ENCODE measurements at places on chromosomes 4 and X.

- peaks cover 21% of the 10 kb centered on the region for H3K36me3 ChIP-seq
- H3K27me3 ChIP-seq: peaks cover 2% of the 10 kb centered on the region
- H3K4me1 ChIP-seq: peaks cover 45% of the 10 kb centered on the region
- DNase-seq: peak; percentile 64
- H3K4me3 ChIP-seq: no peak overlapping the region
These were observed 44.5 kb upstream of the SCML1 start for GRCh38 chrX:17692709-17693346.

DNA sequence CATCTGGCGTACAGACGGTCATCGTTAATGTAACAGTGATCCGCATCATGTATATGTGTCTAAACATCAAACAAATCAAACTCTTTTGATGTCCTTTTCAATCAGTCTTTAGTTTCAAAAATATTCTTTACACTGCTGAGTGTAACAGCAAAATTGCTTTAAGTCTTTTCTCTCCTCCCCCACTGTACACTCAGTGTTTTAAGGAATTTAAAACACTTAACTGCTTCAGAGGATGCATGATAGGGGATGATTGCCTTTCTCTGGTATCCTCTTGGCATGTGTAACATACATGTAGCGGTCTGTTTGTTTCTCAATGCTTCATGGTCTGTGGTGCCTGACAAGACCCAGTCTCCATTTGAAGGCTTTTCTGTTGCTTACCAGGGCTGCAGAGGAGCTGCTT lies 41.6 kb downstream of the LIMCH1 start:
- no peaks in the 10 kb centered on the region for H3K27me3 ChIP-seq
- H3K36me3 ChIP-seq: peaks cover 20% of the 10 kb centered on the region
- H3K27ac ChIP-seq: no peak overlapping the region
- peaks cover 21% of the 10 kb centered on the region for H3K4me1 ChIP-seq

GRCh38 chr4:7857238-7857701 lies 82.4 kb downstream of the AFAP1 start:
- no peak overlapping the region for H3K4me3 ChIP-seq
- H3K36me3 ChIP-seq: peaks cover 63% of the 10 kb centered on the region
- H3K27ac ChIP-seq: no peak overlapping the region
- H3K27me3 ChIP-seq: no peaks in the 10 kb centered on the region

GRCh38 chr4:79872738-79873137 lies 200.3 kb downstream of the ANTXR2 start:
- no peak overlapping the region for H3K4me3 ChIP-seq
- H3K4me1 ChIP-seq: peaks cover 15% of the 10 kb centered on the region
- H3K27ac ChIP-seq: no peak overlapping the region
- no peak for DNase-seq
- H3K27me3 ChIP-seq: no peaks in the 10 kb centered on the region

- H3K4me3 ChIP-seq: peak overlapping the region; percentile 75
- DNase-seq: peak; percentile 62
- H3K4me1 ChIP-seq: peaks cover 21% of the 10 kb centered on the region
- no peaks in the 10 kb centered on the region for H3K36me3 ChIP-seq
- peaks cover 98% of the 10 kb centered on the region for H3K27me3 ChIP-seq
These were observed 5.6 kb downstream of the PRDM8 start for GRCh38 chr4:80202741-80203553.

DNA sequence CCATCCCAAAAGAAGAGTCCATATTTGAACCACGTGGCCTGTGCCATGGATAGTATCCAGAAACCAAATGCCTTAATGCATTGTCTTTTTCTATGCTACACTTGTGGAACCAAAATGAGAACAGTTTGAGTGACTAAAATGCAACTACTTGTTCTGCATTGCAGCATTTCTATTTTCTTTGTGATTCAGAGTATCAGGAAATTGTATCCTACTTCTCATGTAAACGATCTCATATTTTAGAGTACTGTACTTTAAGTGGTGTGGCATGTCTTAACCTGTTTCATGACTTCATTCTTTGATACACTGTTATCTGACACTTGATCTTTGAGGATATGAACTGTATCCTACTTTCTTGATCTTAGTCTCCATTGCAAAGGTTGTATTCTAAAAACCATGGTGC lies 167.2 kb upstream of the WDR1 start:
- no peaks in the 10 kb centered on the region for H3K36me3 ChIP-seq
- H3K27me3 ChIP-seq: peaks cover 10% of the 10 kb centered on the region
- DNase-seq: no peak

DNA sequence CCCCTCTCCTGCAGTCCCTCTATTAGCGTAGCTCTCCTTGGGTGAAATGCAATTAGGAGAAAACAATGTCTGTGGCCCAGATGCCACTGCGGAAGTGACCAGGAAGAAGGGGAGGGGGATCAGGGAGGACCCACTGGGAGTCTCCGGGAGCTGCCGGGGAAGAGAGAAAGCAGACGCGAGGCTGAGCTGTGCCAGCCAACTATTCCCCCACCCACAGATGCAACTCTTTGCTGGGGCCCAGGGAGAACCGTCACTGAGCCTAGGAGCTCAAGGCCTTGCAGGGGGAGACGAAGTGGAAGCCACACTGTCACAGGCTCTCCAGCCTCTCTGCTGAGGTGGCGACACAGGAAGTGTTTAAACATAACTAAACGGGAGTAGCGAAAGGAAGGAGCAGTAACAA lies 149.2 kb downstream of the BCOR start:
- peaks cover 15% of the 10 kb centered on the region for H3K4me1 ChIP-seq
- DNase-seq: no peak
- no peaks in the 10 kb centered on the region for H3K36me3 ChIP-seq
- no peak overlapping the region for H3K4me3 ChIP-seq

DNA sequence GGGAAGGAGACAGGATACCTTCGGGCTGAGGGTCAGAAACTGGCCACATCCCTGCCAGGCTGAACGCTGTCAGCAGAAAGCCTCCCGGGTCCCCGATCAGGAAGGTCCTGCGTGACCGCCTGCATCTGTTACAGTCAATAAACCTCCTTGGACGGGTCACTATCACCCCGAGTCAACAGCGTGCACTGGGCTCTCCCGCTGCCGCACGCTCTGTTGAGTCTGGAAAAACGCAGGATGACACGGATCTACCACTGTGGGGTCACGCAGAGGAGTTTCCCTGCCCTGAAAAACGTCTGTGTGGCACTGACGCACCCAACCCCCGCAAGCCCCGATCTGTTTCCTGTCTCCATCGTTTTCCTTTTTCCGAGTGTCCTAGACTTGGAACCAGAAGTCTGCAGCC lies 12.1 kb downstream of the PPP2R3B start:
- peaks cover 8% of the 10 kb centered on the region for H3K36me3 ChIP-seq
- H3K27ac ChIP-seq: no peak overlapping the region
- peaks cover 49% of the 10 kb centered on the region for H3K4me1 ChIP-seq
- peak; percentile 38 for DNase-seq
- peak overlapping the region; percentile 76 for H3K4me3 ChIP-seq

- DNase-seq: no peak
- no peaks in the 10 kb centered on the region for H3K27me3 ChIP-seq
- peaks cover 36% of the 10 kb centered on the region for H3K4me1 ChIP-seq
- no peak overlapping the region for H3K27ac ChIP-seq
These were observed 7.4 kb downstream of the WDR44 start for GRCh38 chrX:118353081-118353850.

DNA sequence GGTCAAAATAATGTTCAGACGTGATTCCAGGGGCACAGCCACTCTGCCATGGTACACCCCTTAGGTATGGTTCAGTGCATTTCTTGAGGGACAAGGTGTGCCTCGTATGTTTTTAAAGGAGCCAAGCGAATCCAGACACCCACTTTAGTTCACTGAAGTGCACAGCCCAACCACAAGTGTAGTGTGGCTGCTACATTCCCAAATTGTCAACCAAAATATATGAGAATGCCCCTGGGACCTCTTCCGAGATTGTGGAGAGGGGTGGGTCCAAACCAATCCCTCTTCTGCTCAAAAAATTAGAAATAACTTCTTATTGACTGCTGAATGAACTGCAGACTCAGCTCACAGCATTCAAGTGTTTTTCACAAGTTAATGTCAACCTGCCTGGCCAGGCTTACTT lies 7.4 kb upstream of the BRS3 start:
- peaks cover 22% of the 10 kb centered on the region for H3K27me3 ChIP-seq
- peaks cover 7% of the 10 kb centered on the region for H3K4me1 ChIP-seq
- no peak for DNase-seq

GRCh38 chr4:181853881-181854511 lies 389.2 kb upstream of the TENM3 start:
- H3K27ac ChIP-seq: no peak overlapping the region
- H3K4me1 ChIP-seq: peaks cover 15% of the 10 kb centered on the region
- H3K27me3 ChIP-seq: peaks cover 19% of the 10 kb centered on the region
- H3K36me3 ChIP-seq: no peaks in the 10 kb centered on the region
- no peak overlapping the region for H3K4me3 ChIP-seq
- no peak for DNase-seq

DNA sequence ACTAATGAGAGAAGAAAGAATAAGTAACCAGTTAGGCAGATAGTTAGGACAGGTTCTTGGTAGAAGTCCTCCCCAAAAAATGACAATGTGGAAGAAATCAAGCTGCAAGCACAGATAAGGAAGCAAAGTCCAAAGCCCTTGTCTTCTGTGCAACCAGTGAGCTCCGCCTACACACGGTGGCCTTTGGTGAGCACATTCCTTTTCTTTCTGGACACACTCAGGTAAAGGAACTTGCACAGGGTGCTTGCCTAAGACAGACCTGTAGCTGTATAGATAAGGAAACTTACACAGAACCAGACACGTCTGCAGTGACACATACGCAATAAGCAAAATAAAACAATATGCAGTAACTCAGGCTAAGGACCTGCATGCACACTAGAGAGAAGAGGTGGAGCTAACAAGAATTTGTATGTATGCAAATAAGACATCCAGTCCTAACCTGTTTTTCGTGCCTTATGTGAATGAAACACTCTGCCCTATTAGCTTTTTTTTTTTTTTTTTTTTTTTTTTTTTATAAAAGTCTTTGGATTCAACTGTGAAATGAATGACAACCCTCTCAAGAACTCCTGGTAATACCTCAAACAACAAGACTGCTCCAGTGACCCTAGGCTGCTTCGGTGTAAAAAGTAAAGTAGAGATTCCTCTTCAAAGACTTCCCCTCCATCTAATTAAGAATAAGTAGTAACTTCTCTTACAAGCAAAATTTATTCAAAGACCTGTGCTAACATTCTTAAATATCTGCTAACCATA lies 48.8 kb downstream of the UGT2B10 start:
- H3K27ac ChIP-seq: no peak overlapping the region
- H3K36me3 ChIP-seq: no peaks in the 10 kb centered on the region
- no peak for DNase-seq
- H3K4me1 ChIP-seq: peaks cover 12% of the 10 kb centered on the region
- no peak overlapping the region for H3K4me3 ChIP-seq
- H3K27me3 ChIP-seq: no peaks in the 10 kb centered on the region

DNA sequence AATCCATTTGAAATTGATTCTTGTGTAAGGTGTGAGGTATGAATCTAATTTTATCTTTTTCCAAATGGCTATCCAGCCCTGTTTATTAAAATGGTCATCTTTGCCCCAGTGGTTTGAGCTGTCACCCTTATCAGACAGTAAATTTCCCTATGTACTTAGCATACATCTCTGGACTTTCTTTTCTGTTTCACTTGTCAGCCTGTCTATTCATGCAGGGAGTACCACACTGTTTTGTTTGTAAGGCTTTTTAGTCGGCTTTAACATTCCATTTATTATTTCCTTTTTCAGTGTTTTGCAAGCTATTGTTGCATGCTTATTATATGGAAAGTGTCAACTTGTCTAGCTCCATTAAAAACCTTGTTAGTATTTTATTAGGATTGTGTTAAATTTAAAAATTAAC lies 155.8 kb downstream of the STAG2 start:
- H3K36me3 ChIP-seq: peaks cover 5% of the 10 kb centered on the region
- no peak for DNase-seq
- no peak overlapping the region for H3K27ac ChIP-seq
- peaks cover 4% of the 10 kb centered on the region for H3K27me3 ChIP-seq
- peaks cover 4% of the 10 kb centered on the region for H3K4me1 ChIP-seq

- no peak overlapping the region for H3K4me3 ChIP-seq
- no peaks in the 10 kb centered on the region for H3K4me1 ChIP-seq
- H3K27me3 ChIP-seq: peaks cover 19% of the 10 kb centered on the region
- no peak for DNase-seq
These were observed 119.7 kb downstream of the SHOX start for GRCh38 chrX:750263-750662.

DNA sequence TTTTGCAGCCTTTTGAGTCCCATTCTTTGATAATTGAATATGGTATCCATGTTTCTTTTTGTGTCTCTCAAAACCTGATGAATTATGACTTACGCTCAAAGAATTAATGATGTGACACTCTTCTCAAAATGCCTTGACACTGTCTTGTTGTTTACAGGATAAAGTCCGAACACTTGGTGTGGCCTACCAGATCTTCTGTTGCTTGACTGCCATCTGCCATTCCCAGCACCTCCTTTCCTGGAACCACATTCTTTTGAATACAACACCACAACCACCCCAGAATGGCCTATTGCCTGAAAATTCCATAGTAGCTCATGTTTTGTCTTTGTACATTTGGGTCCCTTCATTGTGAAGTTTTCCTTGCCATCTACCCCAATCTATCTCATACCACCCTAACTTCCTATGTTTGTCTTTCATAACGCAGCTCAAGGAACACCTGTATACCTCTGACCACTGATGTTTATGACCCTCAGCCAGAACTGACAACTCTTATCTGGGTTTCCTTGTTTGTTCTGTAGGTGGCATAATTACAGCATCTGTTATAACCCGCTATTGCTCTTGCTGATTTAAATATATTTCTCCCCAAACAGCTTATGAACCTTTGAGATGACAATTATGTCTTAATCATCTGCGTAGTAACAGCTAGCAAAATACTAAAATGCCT lies 991.3 kb downstream of the RAB28 start:
- H3K4me1 ChIP-seq: no peaks in the 10 kb centered on the region
- H3K27ac ChIP-seq: peak overlapping the region; percentile 26
- DNase-seq: no peak
- no peaks in the 10 kb centered on the region for H3K27me3 ChIP-seq

DNA sequence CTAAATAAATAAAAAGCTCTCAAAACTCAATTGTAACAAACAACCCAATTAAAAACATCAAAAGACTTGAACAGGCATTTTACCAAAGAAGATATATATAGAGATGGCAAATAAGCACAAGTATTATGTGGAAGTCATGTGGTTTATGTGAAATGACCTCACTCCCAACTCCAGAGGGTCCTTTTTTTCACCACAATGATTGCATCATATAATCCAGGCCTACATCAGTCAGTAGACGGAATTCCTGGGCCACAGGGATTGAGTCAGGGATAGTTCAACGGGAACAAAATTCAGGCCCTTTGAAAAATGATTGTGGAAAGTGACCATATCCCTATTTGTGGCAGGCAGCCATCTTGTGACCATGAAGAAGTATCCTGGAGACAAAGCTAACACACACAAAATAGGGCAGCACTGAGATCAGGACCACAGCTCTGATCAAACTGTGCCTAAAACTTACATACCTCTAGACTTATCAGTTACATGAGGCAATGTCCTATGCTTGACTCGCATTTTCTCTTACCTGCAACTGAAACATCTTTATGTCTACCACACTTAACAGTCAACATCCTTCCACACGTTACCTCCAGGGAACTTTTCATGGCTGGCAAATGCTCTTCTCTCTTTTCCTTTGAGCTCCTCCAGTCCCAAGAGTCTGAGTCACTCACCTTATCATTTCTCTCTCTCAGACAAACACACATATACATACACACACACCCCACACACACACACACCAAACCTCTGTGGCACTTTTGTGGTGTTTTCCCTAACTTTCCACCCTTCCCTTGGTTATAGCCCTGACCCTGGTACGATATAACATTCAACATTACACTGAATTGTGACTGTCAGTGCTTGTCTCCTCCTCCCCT lies 113.5 kb downstream of the PHF8 start:
- H3K4me1 ChIP-seq: no peaks in the 10 kb centered on the region
- DNase-seq: no peak
- H3K4me3 ChIP-seq: no peak overlapping the region
- peaks cover 6% of the 10 kb centered on the region for H3K36me3 ChIP-seq
- H3K27ac ChIP-seq: no peak overlapping the region
- no peaks in the 10 kb centered on the region for H3K27me3 ChIP-seq

Measured in nephron progenitor cell (in vitro differentiated cells).